HFFc6 (cell line): ENCODE measurements at places on chromosomes 12 and 14. TPM values are rescaled to one million over a fixed set of nuclear protein-coding genes. Genes with fewer than 3 reads are reported as not detected.

- H3K4me1 ChIP-seq: no peaks in the 10 kb centered on the region
- no peak overlapping the region for H3K27ac ChIP-seq
- DNase-seq: no peak
- no peak overlapping the region for H3K4me3 ChIP-seq
These were observed 68.6 kb upstream of the DIO3 start for GRCh38 chr14:101492716-101493115.

DNA sequence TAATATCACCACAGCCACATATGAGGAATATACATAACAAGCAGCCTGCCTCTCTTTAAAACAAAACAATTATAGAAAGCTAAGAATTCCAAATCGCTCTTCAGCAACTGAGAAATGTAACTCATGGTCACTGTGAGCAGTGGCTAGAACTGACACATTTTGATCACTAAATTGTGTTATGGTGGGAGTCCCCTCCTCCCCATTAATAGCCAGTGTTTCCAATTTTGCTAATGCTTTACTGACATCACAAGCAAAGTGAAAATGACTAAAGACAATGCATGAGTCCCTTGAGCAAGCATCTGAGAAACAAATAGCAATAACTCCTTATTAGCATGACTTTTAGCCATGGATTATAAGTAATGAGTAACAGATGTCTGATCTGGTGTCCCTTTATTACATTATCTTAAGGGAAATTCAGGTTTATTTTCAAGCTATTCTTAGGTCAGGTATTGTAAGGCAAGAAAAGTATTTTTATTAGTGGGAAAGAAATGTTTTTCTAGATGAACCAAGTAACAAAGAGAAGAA lies 148.3 kb downstream of the KCNH5 start:
- H3K4me1 ChIP-seq: no peaks in the 10 kb centered on the region
- no peak for DNase-seq
- no peak overlapping the region for H3K4me3 ChIP-seq
- no peaks in the 10 kb centered on the region; the same call in 1 of the 2 replicates for H3K27me3 ChIP-seq
- H3K27ac ChIP-seq: no peak overlapping the region

DNA sequence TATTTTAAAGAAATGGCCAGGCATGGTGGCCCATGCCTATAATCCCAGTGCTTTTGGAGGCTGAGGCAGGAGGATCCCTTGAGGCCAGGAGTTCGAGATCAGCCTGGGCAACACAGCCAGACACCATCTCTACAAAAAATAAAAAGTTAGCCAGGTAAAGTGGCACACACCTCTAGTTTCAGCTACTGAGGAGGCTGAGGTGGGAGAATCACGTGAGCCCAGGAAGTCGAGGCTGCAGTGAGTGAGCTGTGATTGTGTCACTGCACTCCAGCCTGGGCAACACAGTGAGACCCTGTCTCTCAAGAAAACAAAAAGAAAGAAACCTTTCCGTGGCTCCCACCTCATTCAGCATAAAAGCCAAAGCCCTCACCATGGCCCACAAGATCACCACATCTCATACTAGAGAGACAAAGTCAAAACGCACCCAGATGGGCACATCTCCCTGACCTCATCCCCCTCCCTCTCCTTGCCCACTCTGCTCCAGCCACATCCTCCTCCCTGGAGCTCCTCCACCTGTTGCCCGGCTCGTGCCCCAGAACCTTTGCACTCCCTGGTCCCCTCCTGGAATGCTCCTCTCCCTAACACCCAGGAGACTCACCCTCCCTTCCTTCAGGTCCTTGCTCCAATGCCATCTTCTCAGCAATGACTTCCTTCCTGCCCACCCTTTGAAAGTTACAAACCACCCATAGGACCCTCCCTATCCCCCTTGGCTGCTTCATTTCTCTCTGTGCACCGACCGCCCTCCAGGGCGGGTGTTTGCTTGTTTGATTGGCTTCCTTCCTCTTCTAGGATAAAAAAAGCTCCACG lies 4.8 kb upstream of the SCARB1 start:
- H3K4me1 ChIP-seq: peaks cover 12% of the 10 kb centered on the region
- DNase-seq: no peak
- H3K27ac ChIP-seq: no peak overlapping the region
- H3K36me3 ChIP-seq: no peaks in the 10 kb centered on the region

GRCh38 chr14:55607386-55607785 lies 27.4 kb downstream of the KTN1 start:
- no peak overlapping the region for H3K27ac ChIP-seq
- no peak overlapping the region for H3K4me3 ChIP-seq
- peaks cover 23% of the 10 kb centered on the region for H3K4me1 ChIP-seq
- H3K27me3 ChIP-seq: no peaks in the 10 kb centered on the region; the same call in none of the 2 replicates
- peaks cover 11% of the 10 kb centered on the region for H3K36me3 ChIP-seq

- H3K4me3 ChIP-seq: no peak overlapping the region
- H3K27me3 ChIP-seq: peaks cover 8% of the 10 kb centered on the region; the same call in 1 of the 2 replicates
- peaks cover 53% of the 10 kb centered on the region for H3K36me3 ChIP-seq
- DNase-seq: no peak
These were observed 29.4 kb downstream of the ELK3 start for GRCh38 chr12:96223411-96224218.

- peaks cover 8% of the 10 kb centered on the region for H3K4me1 ChIP-seq
- peaks cover 7% of the 10 kb centered on the region; the same call in 1 of the 2 replicates for H3K36me3 ChIP-seq
- no peak for DNase-seq
These were observed 9.5 kb downstream of the ZFYVE21 start for GRCh38 chr14:103725001-103725682.

GRCh38 chr12:19967431-19967830 lies 400.9 kb upstream of the PDE3A start:
- H3K4me1 ChIP-seq: 0 out of 2 replicates have a peak, but pooled peaks cover 4% of the 10 kb centered on the region
- H3K36me3 ChIP-seq: no peaks in the 10 kb centered on the region
- H3K4me3 ChIP-seq: no peak overlapping the region

DNA sequence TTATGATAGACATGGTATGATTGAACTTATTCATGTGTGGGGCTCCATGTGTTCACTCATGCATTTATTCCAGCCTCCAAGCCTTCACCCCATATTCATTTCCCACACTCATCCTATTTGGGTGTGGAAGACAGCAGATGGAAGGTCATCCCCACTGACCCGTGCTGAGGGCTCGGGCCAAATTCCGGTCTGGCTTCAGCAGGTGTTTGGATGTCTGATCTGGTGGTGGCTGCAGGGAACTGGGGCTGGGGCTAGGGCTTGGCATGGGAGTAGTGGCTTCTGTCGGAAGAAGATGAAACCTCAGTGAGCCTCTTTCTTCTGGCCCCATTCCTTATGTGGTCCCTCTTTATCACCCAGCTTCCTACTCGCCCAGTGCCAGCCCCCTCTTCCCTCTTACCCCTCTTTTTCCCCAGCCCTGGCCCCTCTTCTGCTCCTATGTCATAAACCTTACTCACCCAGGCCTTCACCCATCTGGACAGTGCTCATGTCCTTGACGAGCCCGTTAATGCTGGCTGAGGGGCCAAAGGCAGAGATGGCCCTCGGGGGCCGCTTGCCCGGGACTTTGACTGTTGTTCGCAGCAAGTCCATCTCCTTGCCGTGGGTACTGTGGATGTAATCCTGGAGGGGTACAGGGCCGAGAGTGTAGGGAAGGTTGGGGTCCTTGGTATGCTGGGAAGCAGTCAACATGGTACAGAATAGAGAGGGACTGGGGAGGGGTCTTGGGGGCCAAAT lies 8.0 kb downstream of the AGAP2 start:
- no peak for DNase-seq
- H3K4me1 ChIP-seq: peaks cover 22% of the 10 kb centered on the region
- peaks cover 4% of the 10 kb centered on the region for H3K27me3 ChIP-seq
- no peaks in the 10 kb centered on the region; the same call in 1 of the 2 replicates for H3K36me3 ChIP-seq
- H3K27ac ChIP-seq: no peak overlapping the region

DNA sequence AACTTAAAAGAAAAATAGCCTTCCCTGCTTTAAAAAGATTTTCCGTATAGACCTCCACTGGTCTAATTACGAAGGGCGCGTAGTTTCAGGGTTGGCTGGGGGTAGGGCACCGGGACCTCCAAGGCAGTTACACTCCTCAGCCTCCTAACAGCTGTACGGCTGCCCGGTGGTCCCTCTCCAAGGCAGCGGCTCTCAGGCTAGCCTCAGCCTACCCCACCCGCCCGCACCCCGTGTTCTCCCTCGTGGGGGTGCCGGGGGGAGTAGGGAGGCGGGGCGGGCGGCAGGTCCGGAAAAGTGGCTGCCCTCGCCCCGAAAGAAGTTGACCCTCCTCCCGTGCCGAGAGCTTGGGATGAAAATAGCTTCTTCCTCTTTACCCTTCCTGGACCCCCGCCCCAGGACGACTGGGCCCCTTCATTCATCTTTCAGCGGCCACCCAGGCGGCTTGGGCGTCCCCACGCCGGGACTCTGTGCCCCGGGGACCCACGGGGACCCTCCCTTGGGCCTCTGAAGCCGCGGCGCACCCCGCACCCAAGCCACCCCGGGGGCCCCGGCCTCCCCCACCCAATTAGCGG lies 991 bp upstream of the RCOR1 start:
- H3K4me3 ChIP-seq: peak overlapping the region; percentile 88
- peaks cover 51% of the 10 kb centered on the region for H3K4me1 ChIP-seq
- H3K27ac ChIP-seq: peak overlapping the region; percentile 96
- DNase-seq: no peak
- H3K36me3 ChIP-seq: peaks cover 10% of the 10 kb centered on the region; the same call in 1 of the 2 replicates

The SLC7A7 gene
- 0.62 to 0.92 TPM (median 0.80 TPM) in 3 replicates for total RNA-seq

The HRK gene
- not detected in 3 replicates for total RNA-seq

The TDRD9 gene
- not detected in 3 replicates for total RNA-seq

The SERPINA1 gene
- total RNA-seq: 0.40 TPM in 1 of 3 replicates, not detected in the others

The NELL2 gene
- not detected in 3 replicates for total RNA-seq

The PMCH gene
- not detected in 3 replicates for total RNA-seq
